ENCODE measurements at places on chromosomes 12 and 14.

- peak; percentile 97 for DNase-seq
Observed at GRCh38 chr12:132904718-132905328, 17.4 kb upstream of the CHFR start.

DNA sequence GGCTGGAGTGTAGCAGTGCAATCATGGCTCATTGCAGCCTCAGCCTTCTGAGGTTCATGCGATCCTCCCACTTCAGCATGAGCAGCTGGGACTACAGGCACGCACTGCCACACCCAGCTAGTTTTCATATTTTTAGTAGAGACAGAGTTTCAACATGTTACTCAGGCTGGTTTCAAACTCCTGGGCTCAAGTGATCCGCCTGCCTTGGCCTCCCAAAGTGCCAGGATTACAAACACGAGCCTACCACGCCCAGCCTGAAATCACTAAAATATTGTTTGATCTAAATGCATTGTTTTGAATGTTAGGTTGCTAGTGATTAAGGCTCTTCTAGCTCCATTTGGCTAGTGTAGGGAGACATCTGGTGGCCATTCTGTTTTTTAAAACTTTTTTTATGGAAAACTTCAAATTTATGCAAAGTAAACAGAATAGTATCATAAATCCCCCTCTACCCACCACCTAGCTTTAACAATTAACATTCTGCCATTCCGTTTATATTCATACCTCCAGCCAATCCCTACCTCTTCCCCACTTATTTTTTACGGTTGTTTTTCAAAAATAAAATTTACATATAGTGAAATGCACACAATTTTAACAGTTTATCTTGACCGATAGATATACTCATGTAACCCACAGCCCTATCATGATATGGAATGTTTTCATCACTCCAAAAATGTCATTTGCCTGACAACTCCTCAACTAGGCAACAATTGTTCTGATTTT, 37.8 kb downstream of the MYO1H start:
- no peak for DNase-seq

DNA sequence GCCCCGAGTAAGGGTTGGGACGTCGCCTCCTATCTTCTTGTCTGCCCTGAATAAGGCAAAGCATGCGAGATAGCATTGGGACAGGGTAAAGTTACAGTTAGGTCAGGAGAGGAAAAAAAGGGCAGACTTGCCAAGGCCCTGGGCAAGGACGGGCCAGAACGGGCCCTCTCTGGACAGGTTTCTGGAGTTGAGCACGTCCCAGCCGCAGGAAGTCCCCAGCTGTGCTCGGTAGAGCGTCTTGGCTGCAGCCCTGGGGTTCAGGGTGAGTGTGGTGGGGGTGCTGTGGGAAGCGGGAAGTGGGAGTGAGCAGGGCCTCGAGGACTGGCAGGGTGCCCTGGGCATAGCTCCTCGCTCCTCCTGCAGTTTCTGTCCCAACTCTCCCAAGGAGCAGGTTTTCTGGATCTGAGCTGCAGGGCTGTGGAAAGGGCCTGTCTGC, 5.4 kb downstream of the RPS6KL1 start:
- no peak for DNase-seq

GRCh38 chr12:12467688-12468261, 94.9 kb downstream of the DUSP16 start:
- no peak for DNase-seq

DNA sequence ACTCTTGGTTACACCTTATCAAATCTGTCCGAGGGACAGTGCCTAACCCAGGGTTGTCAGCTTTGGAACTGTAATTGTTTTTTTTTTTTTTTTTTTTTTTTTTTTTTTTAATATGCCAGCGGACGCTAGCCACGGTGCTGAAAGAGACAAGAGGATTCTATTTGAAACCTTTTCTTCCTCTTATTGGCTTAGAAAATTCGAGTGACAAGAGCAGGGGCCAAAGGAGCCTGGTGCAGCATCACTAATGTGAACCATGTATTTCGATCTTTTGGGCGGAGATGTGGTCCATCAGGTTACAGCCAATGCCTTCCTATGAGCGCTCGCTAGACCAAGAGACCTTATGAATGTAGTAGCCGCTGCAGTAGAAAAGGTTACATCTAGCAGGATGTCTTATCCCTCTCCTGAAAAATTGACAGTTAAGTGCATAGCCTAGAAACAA, 922 bp downstream of the PTPRR start:
- no peak for DNase-seq

- DNase-seq: no peak
Observed at GRCh38 chr14:20652996-20653975, 11.8 kb upstream of the OR6S1 start.

DNA sequence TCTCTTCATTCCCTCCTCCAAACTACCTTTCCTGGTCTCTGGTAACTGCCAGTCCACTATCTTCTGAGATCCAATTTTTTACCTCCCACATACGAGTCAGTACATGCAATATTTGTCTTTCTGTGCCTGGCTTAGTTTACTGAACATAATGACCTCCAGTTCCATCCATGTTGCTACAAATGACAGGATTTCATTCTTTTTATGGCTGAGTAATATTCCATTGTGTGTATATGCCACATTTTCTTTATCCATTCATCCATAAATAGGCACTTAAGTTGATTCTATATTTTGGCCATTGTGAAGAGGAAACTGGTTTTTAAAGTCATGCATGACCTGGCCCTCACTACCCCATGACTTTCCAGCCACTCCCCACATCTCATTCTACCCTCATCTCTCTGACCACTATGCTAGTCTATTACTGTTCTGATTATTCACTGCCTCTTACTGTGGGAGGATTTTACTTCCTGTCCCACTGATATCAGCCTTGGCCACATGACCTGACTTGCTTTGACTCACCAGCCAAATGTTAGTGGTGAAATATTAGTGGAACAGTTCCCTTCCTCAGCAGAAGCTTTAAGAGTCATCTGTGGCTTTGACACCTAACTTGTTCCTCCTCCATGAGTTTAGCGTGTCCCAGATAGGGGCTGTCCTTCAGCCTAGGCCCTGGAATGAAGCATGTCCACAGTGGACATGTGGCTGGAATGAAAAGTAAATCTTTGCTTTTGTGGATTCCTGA, 52.2 kb downstream of the GOLGA5 start:
- DNase-seq: no peak

DNA sequence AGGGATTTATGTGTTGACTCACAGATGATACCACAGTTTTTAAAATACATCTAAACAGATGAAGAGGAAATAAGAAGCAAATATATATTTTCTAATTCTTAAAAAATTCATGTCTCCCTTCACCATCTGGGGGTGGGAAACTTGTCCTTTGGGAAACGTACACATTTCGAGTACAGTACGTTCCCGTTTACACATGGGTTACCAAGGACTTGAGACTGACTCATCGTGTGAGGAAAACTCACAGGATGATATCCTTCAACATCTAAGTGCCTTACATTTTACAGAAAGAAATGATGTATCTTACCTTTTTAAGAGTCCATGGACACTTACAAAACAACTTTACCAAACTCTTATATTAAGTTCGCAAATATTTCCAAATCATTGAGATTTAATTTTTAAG, 16.0 kb upstream of the FBLN5 start:
- no peak for DNase-seq

GRCh38 chr14:43803076-43803689, 703.9 kb downstream of the FSCB start:
- no peak for DNase-seq

DNA sequence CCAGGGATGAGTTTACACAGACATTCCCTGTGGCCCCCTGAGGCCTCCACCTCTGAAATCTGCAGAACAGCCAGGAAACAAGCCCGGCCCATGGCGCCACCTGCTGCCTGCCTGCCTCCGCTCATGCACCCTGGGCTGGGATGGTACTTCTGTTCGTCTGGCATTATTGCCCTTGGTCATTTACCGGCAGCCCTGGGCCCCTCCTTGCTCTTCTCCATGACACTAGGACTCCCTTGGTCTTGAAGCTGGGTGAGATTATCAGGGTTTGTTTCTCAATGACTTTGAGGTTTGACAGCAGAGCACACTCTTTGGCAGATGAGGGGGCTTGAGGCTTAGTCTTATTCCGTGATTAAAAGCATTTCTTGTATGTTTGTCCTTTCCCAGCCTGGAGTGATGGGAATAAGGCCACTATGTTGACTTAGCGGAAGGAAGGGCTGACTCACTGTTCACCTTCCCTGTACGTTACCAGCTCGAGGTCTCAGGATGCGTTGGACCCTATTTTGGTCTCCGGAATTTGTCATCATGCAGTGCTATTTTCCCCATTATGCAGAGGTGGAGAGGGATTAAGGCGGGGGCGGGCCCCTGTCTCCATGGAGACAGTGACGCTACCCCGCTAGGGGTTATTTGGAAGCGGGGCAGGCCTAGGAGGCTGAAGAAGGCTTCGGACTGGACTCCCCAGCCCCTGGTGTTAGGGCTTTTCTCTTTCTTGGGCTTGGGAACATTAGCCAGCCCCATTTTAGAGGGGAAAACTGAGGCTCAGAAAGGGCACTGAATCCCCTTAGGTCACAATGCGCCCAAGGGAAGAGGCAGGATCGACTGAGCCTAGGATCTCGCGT, 706 bp upstream of the PEX5 start:
- DNase-seq: peak; percentile 74

GRCh38 chr14:35121026-35121886, 534 bp downstream of the PPP2R3C start:
- no peak for DNase-seq

All from activated naive CD8-positive, alpha-beta T cell treated with anti-CD3 and anti-CD28 coated beads, Interleukin-2, amount 10 ng/mL, durations not matched to agents 7 days and 5 days (primary cell).